Islet precursor cell (in vitro differentiated cells): ENCODE measurements at places on chromosomes 16 and 17.

- DNase-seq, result peak; percentile 78
Measured at GRCh38 chr17:47324224-47325020, 667 bp downstream of the EFCAB13 start.

DNA sequence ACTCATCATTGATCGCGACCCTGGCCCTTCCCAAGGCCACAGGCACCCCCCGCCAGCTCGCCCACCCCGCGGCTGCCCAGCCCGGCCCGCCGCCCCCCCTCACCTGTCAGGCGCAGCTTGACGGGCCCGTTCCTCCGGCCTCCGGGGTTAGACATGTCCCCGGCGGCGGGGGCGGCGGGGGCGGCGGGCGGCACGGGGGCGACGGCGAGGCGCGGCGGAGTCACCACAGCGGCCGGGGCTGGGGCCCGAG, 456 bp downstream of the SMURF2 start:
- no peak for DNase-seq

DNA sequence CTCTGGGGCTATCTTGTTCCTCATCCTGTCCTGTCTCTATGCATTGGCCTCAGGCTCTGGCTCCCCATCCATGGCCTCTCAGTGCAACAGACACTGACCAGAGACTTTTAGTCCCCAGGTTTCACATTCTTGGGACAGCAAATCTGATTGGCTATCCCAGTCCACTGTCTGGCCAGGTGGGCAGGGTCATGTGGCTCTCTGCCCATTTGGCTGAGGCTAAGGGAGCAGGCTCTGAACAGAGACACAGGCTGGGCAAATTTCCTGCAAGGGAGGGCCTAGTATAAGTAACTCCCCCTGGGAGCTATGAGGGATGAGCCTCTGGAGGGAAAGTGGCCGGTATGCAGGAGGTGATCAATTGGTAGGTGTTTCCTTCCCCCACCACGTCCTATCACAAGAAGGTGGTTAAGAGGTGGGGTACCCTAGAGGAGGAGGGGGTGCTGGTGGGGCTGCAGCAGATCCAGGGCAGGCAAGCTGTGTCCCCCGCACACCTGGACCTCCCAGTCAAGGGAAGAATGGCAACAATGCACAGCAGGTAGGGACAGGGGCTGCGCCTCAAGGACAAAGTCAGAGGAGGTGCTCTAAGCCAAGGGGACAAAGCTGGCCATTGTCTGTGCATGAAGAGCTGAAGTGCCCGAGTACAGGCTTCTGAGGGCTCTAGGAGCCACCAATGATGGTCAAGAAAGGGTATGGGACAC, 13.2 kb downstream of the XYLT2 start:
- DNase-seq, result peak; percentile 79

- DNase-seq, result no peak
Measured at GRCh38 chr16:9199311-9199710, 107.9 kb downstream of the HAPSTR1 start.

GRCh38 chr16:85593494-85594221, 19.5 kb upstream of the GSE1 start:
- no peak for DNase-seq

- DNase-seq, result no peak
Measured at GRCh38 chr16:90070440-90070839, 6.7 kb downstream of the PRDM7 start.
